Foreskin keratinocyte (primary cell): ENCODE measurements at places on chromosomes 3 and 15.
A peak's percentile ranks its signal among the peaks of the same experiment; 100 is the strongest.

- DNase-seq, result peak; percentile 76
Measured at GRCh38 chr15:90348456-90348855, 3.6 kb upstream of the ZNF774 start.

DNA sequence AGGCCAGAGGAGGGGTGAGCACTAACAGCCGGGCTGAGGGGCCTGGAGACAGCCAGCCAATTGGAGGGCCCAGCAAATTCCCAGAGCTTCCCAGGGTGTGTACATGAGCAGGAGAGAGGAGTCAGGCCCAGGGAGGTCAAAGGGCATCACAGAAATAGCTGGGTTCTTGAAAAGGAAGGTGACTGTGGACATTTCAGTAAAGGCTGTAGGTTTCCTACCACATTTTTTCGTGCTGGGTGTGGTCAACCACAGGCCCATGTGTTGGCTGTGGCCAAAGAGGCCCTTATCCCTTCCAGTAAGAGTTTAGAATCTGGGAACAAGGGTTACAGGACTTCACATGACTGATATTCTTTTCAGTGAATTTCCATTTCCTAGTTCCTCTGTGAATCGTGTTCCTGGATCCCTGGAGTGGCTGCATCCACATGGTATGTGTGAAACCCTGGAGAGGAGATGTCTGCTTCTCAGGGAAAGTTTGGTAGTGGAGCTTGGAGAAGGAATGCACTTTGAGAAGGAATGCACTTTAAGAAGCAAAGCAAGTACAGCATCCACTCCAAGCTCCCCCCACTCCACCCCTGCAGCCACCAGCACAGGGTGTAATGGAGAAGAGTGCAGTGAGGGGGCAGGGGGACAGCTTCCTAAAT, 73.2 kb upstream of the HEG1 start:
- DNase-seq, result no peak

DNA sequence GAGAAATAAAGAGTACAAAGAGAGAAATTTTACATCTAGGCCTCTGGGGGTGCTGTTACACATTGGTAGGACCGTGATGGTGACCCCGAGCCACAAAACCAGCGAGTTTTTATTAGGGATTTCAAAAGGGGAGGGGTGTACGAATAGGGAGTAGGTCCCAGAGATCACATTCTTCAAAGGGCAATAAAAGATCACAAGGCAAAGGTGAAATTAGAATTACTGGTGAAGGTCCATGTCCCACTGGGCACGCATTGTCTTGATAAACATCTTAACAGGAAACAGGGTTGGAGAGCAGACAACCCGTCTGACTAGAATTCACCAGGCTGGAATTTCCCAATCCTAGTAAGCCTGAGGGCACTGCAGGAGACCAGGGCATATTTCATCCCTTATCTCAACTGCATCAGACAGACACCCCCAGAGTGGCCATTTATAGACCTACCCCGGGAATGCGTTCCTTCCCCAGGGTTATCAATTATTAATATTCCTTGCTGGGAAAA, 4.3 kb downstream of the IRAK2 start:
- DNase-seq, result peak; percentile 49

- no peak for DNase-seq
Measured at GRCh38 chr3:18740631-18741583, 315.8 kb upstream of the SATB1 start.

DNA sequence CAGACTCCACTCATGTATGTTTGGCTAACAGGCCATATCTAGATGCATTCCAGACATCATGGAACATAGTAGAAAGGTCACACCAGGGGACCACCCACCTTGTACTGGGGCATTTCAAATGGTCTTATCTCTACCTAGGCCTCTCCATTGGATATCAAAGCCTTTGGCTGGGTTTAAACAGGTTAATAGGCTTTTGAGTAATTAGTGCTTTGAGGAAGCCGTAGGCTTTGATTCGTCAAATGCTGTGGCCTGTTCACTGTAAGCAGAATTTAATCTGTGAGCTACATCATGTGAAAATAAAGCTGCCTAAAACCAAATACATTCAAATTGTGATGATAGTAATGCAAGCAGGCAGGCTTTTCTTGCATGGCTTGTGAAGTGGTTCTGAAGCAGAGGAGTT, 129.5 kb downstream of the ST8SIA2 start:
- no peak for DNase-seq

GRCh38 chr3:32948625-32949445, 2.6 kb upstream of the CCR4 start:
- no peak for DNase-seq

GRCh38 chr3:148990236-148990635, 1.1 kb upstream of the GYG1 start:
- DNase-seq, result no peak

GRCh38 chr15:65204931-65205660, 6.2 kb downstream of the CILP start:
- no peak for DNase-seq

- DNase-seq, result no peak
Measured at GRCh38 chr3:108283006-108283405, 13.3 kb upstream of the HHLA2 start.

DNA sequence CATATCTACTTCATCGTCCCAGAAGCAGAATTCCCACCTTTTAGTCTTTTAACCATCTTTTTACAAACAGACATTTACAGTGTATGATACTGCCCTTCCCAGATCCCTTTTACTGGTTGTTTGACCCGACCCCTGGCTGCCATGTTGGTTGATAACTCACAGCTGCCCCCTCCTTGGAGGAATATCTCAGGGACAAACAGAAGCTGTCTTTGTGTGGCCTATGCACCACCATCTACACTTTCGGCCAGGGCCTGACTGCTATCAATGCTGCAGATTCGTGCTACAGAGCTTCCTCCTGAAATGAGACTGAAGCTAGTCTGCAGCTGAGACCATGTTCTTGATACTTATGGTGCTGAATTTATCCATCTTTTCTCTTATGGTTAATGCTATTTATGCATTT, 6.6 kb upstream of the POLQ start:
- no peak for DNase-seq

DNA sequence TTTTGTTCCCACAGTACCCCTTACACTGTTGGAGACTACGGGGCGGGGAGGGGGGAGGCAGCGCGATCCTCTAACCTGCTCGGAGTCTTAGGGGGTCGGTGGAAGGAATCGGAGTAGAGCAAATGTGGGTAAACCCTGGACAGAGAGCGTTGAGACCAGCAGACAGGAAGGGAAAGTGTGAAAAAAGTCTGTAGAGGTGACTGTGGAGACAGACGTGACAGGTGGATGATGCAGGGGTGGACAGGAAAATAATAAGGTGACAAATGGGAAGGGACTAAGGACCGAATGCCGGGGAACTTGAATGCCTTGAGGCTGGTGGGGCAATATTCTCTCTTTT, 424 bp downstream of the EAF2 start:
- DNase-seq, result no peak

GRCh38 chr3:23479026-23479425, 275.9 kb downstream of the UBE2E2 start:
- no peak for DNase-seq

DNA sequence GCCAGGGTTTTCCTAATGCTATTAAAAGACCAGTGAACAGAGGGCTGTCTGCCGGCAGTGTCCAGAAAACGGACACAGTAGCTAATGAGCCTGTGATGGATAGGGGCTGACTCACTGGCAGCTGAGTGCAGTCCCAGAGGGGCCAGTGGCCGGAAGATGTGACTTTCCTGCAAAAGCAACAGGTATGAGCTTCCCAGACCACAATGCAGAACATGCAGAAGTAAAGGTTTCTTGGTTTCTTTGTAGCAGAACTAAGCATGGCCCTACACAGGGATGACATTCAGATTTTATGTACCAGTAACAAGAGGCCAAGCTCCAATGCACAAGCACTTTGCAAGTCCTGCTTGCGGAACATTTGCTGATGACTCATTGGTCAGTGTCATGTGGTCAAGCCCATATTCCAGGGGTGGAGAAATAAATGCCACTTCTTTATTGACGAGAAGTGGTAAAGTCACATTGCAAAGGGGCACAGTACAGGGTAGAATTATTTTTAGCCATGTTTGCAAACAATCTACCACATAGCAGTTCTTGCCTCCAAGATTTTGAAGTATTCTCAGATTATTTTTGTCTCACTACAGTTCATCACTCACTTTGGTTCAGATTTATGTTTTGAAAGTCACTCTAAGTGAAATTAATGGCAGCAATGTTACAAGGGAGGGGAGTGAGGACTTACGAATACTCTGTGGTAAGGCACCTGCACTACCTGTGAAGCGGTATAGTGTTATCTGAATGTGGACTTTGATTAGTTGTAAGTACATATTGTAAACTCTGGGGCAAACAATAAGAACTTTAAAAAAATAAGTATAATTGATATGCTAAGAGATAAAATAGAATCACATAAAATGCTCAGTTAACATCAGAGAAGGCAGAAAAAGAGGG, 263.3 kb downstream of the ABHD5 start:
- no peak for DNase-seq

- peak; percentile 46 for DNase-seq
Measured at GRCh38 chr3:105118905-105119304, 247.8 kb upstream of the ALCAM start.
